H9 (cell line): ENCODE measurements at places on chromosomes 11 and 22. TPM values are rescaled to one million over a fixed set of nuclear protein-coding genes. Genes with fewer than 3 reads are reported as not detected.

GRCh38 chr22:44933666-44934453 lies 75.9 kb downstream of the PHF21B start:
- no peaks in the 10 kb centered on the region for H3K4me1 ChIP-seq
- H3K27ac ChIP-seq, result no peak overlapping the region
- H3K27me3 ChIP-seq, result no peaks in the 10 kb centered on the region
- peaks cover 24% of the 10 kb centered on the region for H3K36me3 ChIP-seq
- no peak for DNase-seq
- no peak overlapping the region for H3K4me3 ChIP-seq

GRCh38 chr11:21646351-21646750 lies 546.5 kb upstream of the ANO5 start:
- 0 out of 2 replicates have a peak, but pooled peaks cover 5% of the 10 kb centered on the region for H3K36me3 ChIP-seq
- DNase-seq, result no peak
- H3K4me1 ChIP-seq, result no peaks in the 10 kb centered on the region; the same call in 1 of the 2 replicates
- no peak overlapping the region for H3K27ac ChIP-seq
- H3K27me3 ChIP-seq, result no peaks in the 10 kb centered on the region
- H3K4me3 ChIP-seq, result no peak overlapping the region

DNA sequence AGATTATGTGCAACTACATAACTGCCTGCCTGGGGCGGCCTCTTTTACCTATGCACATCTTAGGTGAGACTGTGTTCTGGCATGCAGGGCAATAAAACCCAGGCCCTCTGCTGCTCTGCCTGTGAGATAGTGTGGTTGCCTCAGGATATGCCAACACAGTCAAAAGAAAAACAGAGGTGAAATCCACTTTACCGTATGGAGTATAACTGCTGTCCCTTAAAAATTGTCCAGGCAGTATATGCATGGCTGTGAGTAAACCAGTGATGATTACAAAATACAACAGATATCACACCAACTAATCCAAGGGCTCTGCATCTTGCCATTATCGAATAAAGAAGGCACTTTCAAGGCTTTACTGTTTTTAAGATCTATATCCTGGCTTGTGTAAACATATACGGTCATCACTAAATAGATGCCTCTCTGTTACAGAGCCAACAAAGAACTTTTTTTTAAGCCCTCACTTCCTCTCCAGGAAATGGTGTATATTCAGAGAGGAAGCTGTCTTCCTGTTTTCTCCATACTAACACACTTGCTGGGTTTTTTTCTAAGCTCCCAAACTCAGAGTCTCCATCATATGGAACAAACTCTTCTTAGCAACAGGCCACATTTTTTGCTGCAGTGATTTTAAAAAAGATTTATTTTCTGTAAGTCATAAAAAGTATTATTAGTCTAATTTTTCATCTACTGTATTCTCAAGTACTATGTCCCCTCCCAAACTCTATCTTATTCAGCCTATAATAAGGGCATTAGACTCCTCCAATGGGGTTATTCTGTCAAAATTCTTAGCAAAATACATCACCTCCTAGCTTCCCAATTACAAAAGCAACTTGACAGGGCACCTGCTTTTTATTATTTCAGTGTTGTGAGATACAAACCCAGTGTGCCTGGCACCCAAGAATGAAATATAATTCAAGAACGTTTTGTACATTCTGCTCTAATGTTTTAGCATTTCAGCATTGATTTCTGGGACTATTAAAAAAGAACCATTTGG lies 135.2 kb downstream of the MAML2 start:
- peaks cover 3% of the 10 kb centered on the region; the same call in 1 of the 2 replicates for H3K4me1 ChIP-seq
- no peak overlapping the region for H3K4me3 ChIP-seq
- no peak for DNase-seq
- no peaks in the 10 kb centered on the region for H3K36me3 ChIP-seq
- H3K27ac ChIP-seq, result no peak overlapping the region

DNA sequence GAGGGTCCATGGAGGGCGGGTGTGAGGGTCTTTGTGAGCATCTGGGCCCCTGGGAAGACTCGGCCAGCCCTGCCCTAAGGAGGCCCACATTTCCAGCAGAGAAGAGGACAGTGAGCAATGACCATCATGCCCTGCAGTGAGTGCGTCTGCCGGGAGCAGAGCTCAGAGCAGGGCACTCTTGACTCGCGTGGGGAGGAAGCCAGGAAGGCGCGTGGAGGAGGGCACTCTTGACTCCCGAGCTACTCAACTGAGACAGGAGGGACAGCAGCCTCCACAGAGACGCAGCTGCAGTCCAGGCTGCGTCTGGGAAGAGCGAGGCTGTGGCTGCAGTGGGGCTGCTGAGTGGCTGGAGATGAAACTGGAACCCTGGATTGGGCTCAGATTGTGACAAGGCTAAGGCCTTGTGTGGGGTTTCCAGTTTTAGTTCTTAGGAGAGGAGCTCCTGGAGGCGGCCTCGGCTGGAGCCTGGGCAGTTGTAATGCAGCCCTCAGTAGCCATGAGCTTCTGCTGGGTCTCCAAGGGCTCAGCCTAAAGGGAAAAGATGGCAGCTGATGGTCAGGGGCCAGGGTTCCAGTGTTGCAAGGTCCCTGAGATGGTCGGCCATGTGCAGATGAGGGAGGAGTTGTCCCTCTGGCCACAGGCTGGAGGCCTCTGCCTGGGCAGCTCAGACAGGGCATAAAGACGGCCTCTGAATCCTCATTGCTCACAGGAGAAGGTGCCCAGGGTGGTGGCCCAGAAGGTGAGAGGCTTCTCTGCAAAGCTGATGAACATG lies 264.7 kb upstream of the B3GAT1 start:
- no peak overlapping the region for H3K27ac ChIP-seq
- DNase-seq, result no peak
- no peaks in the 10 kb centered on the region for H3K36me3 ChIP-seq
- H3K27me3 ChIP-seq, result no peaks in the 10 kb centered on the region

DNA sequence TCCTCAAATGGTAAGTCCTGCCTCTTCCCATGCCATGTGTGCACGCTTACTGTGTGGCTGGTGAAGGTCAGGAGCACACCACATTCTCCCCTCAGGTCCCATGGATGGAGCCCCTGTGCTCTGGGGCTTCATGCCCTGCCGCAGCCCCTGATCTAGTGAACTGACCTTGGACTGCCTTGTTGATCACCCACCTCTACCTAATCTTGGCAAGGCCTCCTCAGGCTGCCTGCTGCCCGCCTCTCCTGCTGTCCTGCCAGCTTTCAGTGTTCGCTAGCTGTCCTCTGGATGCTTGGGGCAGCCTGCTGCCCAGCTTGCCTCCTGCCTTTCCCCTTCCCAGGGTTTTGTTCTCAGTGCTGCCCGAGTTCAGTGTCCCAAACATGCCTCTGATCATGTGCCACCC lies 38.1 kb downstream of the CABIN1 start:
- no peak for DNase-seq
- no peak overlapping the region for H3K27ac ChIP-seq
- H3K4me3 ChIP-seq, result no peak overlapping the region
- no peaks in the 10 kb centered on the region for H3K4me1 ChIP-seq

Gene ROBO4
- total RNA-seq, result not detected in 2 replicates

- H3K36me3 ChIP-seq, result no peaks in the 10 kb centered on the region
- no peaks in the 10 kb centered on the region for H3K4me1 ChIP-seq
- no peak overlapping the region; the same call in 2 of the 3 replicates for H3K4me3 ChIP-seq
- no peaks in the 10 kb centered on the region for H3K27me3 ChIP-seq
Measured at GRCh38 chr22:35592418-35592967, 24.6 kb downstream of the MB start.

Gene ARHGEF17
- 6.2 and 7.4 TPM in 2 replicates for total RNA-seq

- no peak overlapping the region for H3K27ac ChIP-seq
- peaks cover 3% of the 10 kb centered on the region; the same call in 1 of the 2 replicates for H3K4me1 ChIP-seq
- no peaks in the 10 kb centered on the region; the same call in 1 of the 2 replicates for H3K27me3 ChIP-seq
- H3K4me3 ChIP-seq, result peak overlapping the region; percentile 35; the same call in 1 of the 3 replicates
- H3K36me3 ChIP-seq, result no peaks in the 10 kb centered on the region
Measured at GRCh38 chr11:69888483-69889181, 69.4 kb upstream of the FGF3 start.

DNA sequence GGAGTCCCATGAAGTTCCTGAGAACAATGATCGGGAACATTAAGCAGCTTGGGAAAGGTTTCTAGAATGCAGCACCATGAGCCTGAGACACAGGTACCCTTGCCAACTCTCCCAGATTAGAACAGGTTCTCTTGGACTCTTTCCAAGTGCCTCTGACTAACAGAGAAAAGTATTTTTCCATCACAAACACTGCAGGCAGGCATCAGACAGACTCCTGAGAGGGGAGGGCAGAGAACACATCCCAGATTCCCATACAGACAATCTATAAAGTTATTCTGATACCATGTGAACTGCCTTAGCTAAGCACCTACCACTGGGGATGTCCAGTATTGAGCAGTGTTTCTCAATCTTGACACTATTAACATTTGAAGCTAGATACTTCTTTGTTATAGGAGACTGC lies 27.3 kb downstream of the SERGEF start:
- no peak overlapping the region for H3K27ac ChIP-seq
- H3K4me1 ChIP-seq, result no peaks in the 10 kb centered on the region
- H3K4me3 ChIP-seq, result no peak overlapping the region
- H3K27me3 ChIP-seq, result no peaks in the 10 kb centered on the region

Gene KRTAP5-9
- total RNA-seq, result not detected in 2 replicates

DNA sequence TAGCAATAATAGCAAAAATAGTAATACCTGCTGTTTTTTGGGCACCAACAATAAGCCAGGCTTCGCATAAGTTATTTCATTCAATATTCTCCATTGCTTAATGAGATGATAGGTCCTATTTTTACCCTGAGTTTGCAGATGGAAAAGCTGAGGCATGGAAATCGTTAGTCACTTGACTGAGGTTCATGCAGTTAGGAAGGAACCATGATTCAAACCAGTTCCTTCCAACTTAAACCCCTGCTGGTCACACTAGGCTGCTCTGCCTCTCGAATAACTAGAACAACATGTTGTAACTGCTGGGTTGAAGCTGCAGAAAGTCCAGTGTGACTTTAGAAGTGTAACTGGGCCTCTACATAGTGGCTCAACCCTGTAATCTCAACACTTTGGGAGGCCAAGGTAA lies 69.3 kb downstream of the SEZ6L start:
- H3K4me3 ChIP-seq, result no peak overlapping the region
- H3K27ac ChIP-seq, result no peak overlapping the region
- H3K36me3 ChIP-seq, result no peaks in the 10 kb centered on the region

DNA sequence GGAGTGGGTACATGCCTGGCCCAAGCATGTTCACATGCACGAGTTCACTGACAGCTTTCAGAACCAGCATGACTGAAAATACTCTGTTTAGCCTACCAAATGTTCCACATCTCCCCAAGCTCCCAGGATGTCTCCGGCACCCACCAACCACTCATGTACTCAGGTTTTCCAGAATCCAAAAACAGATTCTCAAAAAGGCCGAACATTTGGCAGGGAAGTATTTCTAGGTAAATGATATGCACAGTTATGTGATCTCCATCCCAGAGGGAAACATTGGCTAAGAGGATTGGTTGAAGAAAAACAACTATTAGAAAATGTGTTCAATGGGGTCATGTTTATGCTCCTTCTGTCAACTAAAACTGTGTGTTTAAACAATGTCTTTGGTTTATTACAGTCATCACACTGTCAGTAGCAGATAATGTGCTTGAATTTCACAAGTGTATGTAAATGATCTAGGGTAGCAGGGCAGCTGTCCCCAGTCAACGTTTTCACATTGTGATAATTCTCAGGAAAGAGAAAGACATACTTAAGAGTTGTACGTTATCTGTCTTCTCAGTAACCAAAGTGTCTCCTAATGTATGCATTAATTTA lies 52.3 kb downstream of the BARX2 start:
- peaks cover 16% of the 10 kb centered on the region for H3K36me3 ChIP-seq
- H3K27me3 ChIP-seq, result no peaks in the 10 kb centered on the region; the same call in 1 of the 2 replicates
- no peak overlapping the region for H3K27ac ChIP-seq
- H3K4me3 ChIP-seq, result no peak overlapping the region
- no peaks in the 10 kb centered on the region for H3K4me1 ChIP-seq

DNA sequence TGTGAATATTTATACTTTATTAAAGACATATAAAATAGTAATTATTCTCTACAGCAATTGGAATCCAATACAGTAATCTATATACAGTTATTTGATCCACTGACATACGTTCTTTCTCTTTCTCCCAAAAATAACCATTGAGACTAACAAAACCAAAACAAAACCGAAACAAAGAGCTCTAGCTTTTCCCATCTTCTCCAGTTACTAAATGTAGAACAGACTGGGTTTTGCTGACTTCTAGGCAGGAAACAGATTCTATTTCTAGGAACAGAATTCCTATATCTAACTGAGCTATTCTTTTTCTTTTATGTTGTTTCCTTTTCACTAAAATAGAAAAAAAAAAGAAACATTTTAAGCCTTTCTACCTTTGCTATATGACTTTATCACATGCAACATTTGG lies 80.1 kb downstream of the PACS1 start:
- no peaks in the 10 kb centered on the region for H3K27me3 ChIP-seq
- DNase-seq, result no peak
- H3K4me1 ChIP-seq, result no peaks in the 10 kb centered on the region

- H3K27me3 ChIP-seq, result no peaks in the 10 kb centered on the region
- H3K4me1 ChIP-seq, result peaks cover 3% of the 10 kb centered on the region; the same call in 1 of the 2 replicates
Measured at GRCh38 chr11:133659538-133660201, 127.4 kb upstream of the OPCML start.

Gene CHRM1
- total RNA-seq, result not detected in 2 replicates

DNA sequence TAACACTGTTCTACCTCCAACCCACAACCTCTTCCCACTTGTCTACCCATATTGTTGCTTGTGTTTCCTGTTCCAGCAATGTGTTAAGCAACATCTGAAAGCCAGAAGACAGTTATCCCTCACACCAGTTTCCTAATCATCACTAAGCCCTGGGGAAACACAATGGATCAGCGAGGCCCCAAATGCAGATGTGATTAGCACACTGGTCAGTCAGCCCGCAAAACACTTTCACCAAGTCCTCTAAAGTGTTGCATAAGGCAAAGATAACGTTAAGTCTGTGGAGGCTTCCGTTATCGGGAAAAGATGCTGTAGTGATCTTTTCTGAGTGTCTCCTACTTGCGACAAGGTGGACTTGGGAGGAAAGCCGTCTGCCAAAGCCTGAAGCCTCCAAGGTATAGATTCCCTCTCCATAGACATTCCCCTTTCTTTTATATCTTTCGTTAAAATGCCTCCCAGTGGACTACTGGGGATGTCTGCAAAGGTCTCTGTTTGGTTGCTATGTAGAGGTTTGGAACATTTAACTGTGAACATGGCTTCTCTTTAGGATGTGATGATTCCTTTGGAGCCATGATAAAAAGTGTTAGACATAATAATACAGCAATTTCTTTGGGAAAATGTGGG lies at the start of gene MS4A3:
MS4A3 (plus strand) TSS at position 317 of the 621 bp plus-strand sequence. CDS start 4,496 bp downstream, outside the sequence.
- H3K4me1 ChIP-seq, result no peaks in the 10 kb centered on the region
- no peak within 1 kb of the TSS for H3K4me3 ChIP-seq
- H3K27ac ChIP-seq, result no peak within 1 kb of the TSS
- H3K27me3 ChIP-seq, result no peaks in the 10 kb centered on the region; the same call in 1 of the 2 replicates
- no peak for DNase-seq
- no peaks in the 10 kb centered on the region for H3K36me3 ChIP-seq

GRCh38 chr11:9138612-9139579 lies 47.5 kb upstream of the SCUBE2 start:
- no peak overlapping the region for H3K4me3 ChIP-seq
- no peak overlapping the region for H3K27ac ChIP-seq
- H3K27me3 ChIP-seq, result no peaks in the 10 kb centered on the region
- DNase-seq, result no peak
- peaks cover 53% of the 10 kb centered on the region for H3K36me3 ChIP-seq

Gene ALDH3B1
- total RNA-seq, result not detected in 2 replicates

Gene SAA2
- not detected in 2 replicates for total RNA-seq

- H3K27me3 ChIP-seq, result no peaks in the 10 kb centered on the region; the same call in 1 of the 2 replicates
- no peak overlapping the region for H3K27ac ChIP-seq
- no peaks in the 10 kb centered on the region for H3K36me3 ChIP-seq
- no peak for DNase-seq
- no peaks in the 10 kb centered on the region for H3K4me1 ChIP-seq
Measured at GRCh38 chr11:78189851-78190250, 1.1 kb downstream of the USP35 start.

GRCh38 chr22:50007057-50007511 lies 5.5 kb downstream of the IL17REL start:
- H3K4me3 ChIP-seq, result no peak overlapping the region
- no peaks in the 10 kb centered on the region; the same call in 1 of the 2 replicates for H3K27me3 ChIP-seq
- no peak for DNase-seq
- H3K4me1 ChIP-seq, result no peaks in the 10 kb centered on the region
- H3K36me3 ChIP-seq, result no peaks in the 10 kb centered on the region

Gene EPS8L2
- total RNA-seq, result 92.8 and 101 TPM in 2 replicates

Gene FAM227A
- 3.6 and 4.2 TPM in 2 replicates for total RNA-seq
